ENCODE measurements at places on chromosomes 2 and 18. TPM values are rescaled to one million over a fixed set of nuclear protein-coding genes. Genes with fewer than 3 reads are reported as not detected.

Gene ZSWIM2
- total RNA-seq, result 0.62 TPM

Gene TMEM150A
- 3.1 TPM for total RNA-seq

Gene RMDN2
- 3.7 TPM for total RNA-seq

Gene UGT1A6
- not detected for total RNA-seq

Gene KLHL29
- total RNA-seq, result 3.8 TPM

Gene LRRC30
- not detected for total RNA-seq

Gene MOGAT1
- total RNA-seq, result not detected

Gene TTC21B
- 31.0 TPM for total RNA-seq

Gene SLC40A1
- 9.5 TPM for total RNA-seq

Gene MEP1B
- total RNA-seq, result not detected

Gene RFX8
- 15.3 TPM for total RNA-seq

Gene MC5R
- not detected for total RNA-seq

Gene B4GALT6
- total RNA-seq, result 6.6 TPM

Gene CD8B
- total RNA-seq, result not detected

Gene STAT4
- 0.55 TPM for total RNA-seq

Gene DNPEP
- total RNA-seq, result 85.0 TPM
